ENCODE measurements at places on chromosomes 5 and 9.

- no peak for DNase-seq
Measured at GRCh38 chr5:73464016-73464745, 15.6 kb upstream of the FOXD1 start.

DNA sequence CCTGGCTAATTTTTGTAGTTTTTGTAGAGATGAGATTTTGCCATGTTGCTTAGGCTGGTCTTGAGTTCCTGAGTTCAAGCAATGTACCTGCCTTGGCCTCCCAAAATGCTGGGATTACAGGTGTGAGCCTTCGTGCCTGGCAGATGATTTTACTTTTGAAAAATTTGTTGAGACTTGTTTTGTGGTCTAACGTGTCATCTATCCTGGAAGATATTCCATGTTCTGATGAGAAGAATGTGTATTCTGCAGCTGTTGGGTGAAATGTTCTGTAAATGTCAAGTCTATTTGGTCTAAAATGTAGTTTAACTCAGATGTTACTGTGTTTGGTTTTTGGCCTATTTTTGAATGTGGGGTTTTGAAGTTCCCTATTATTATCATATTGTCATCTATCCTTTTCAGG, 145.6 kb downstream of the XRCC4 start:
- DNase-seq = no peak

DNA sequence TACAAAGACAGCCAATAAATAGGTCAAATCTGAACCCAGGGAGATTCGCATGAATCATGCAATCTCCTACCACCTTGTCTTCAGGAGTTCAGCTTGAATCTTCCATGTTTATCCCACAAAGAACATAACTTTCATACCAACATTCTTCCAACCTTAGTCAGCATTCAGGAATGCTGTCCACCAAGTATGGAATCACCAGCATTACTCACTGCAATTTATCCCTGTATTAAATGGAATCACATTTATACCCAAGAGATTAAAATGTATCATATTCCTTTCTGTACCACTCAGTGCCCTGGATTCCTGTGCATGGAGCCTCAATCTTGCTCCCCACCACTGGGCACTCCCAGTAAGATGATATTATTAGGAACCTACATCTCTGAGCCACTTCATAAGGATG, 162.6 kb downstream of the GLIS3 start:
- DNase-seq = no peak

DNA sequence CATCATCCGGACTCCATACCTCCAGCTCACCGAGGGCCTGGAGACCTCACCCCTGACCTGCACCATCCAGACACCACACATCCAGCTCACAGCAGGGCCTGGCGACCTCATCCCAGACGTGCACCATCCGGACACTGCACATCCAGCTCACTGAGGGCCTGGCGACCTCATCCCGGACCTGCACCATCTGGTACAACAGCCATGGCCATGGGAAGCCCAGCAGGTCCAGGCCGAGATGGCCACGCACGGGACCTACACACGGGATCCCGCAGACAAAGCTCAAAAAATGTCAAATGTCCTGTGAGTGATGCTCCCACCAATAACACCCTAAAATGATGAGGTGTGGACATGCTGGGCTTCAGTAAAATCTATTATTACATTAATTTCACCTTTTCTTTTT, 9.7 kb downstream of the TERT start:
- no peak for DNase-seq

- no peak for DNase-seq
Measured at GRCh38 chr5:135264451-135265440, 134.3 kb downstream of the MACROH2A1 start.

All from NCI-H1436 (cell line).